Stimulated activated CD4-positive, alpha-beta T cell treated with anti-CD3 and anti-CD28 coated beads, Interleukin-4, amount 100 ng/mL, for 4 hours (primary cell): ENCODE measurements at places on chromosomes 2 and 18.

DNA sequence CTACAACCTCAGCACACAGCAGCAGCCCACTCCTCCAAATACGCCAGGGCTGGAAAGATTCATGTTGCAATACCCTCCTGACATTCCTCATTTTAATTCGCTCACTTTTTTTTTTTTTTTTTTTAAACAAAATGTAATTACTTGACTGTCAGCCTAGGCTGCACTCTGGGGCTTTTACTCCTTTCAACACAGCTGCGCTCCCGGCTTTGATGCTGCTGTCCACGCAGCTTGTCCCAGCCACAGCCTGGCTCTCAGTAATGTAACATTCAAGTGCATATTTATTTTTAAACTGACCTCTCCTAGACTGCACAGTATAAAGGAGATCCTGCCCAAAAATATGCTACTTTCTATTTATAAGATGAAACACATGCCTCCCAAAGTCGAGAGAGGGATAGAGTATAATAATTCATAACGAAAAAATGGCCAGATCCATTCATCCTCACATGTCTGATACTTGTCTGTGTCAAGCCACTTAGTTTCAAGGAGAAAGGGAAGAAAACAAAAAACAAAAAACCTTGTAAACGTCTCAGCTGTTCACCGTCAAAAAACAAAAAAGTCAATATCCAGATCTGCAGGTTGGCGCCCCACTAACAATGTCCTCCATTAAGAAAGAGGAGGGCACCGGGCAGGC is 949 bp downstream of the CDC42EP3 start:
- no peak for DNase-seq

DNA sequence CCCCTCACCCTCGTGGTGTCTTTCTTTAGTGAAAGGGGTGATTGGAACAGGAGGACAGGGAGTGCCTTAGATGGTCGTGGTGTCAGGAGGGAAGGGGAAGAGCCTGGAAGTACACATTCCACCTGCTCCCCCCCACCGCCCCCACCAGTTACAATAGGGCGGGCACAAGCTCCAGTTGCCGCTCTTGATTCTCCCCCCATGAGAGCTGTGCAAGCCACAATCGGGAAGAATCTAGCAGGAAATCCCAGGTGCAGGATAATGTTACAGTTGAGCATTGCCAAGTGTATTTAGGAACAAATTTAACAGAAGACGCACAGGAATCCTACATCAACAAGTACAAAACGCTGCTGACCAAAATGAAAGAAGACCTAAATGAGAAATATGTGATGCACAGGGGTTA is 73.6 kb downstream of the ASAP2 start:
- DNase-seq: no peak

DNA sequence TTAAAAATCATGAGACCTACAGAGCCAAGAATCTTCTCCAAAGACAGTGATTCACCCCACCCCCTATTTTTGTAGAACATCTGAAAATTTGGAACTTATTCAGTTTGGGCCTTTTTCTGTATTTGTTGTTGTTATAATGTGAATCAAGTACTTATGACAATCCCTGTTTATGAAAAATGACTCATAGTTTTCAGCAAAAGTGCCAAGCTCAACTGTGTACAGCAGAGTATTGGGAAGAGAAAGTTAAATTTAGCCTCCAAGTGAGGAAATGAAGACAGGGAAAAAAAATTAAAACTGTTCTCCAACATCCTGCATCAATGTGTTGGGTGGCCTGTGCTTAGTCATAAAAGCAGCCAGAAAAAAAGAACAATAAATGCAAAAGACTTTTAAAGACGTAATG is 46.2 kb downstream of the LRATD1 start:
- DNase-seq: no peak

GRCh38 chr2:97994476-97994875 is 1.3 kb downstream of the TMEM131 start:
- no peak for DNase-seq

DNA sequence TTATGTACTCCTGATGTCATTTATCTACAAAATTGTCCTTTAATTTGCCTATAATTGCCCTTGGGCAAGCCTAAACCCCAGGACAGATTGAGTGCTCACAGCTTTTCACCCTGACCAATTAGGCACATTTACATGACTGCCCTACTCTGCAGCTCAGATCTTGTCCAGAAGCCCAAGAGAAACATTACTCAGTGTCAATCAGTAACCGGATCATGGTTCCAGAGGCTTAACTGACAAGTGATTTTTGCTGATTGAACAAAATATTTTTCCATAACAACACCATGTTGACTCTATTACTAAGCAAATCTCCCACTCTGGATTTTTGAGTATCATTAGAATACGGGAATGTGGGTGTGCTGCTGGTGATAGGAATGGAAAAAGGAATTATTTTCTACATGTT is 465.4 kb upstream of the TNP1 start:
- DNase-seq: no peak

DNA sequence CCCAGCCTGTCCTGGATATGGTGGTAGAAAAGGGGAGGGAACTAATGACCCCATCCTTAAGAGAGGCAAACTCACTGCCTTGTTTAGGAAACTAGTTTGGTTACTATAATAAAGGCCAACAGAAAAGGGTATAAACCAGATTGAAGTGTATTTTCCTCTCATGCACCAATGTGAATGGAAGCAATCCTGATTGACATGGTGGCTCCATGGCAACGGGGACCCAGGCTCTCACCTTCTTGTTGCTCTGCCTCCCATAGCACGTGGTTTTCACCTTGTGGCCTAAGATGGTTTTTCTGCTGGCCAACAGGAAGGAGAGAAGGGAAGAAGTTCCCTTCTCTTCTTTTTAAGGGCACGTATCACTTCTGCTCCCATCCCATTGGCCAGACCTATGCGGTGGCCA is 67.3 kb upstream of the NRP2 start:
- DNase-seq: no peak

DNA sequence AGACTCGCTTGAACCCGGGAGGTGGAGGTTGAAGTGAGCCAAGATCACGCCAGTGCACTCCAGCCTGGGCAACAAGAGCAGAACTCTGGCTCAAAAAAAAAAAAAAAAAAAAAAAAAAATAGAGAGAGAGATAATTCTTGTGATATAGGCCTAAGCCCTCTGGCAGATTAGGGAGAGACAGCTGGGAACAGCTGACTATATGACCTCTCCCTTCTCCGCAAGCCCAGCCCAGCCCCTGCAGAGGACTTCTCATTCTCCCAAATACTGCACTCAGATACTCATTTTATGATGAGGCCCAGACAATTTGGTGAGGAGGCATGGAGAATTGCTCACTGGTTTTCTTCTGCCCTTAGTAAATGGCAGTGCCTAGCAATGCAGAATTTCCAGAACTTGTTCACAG is 262.0 kb downstream of the HAUS1 start:
- DNase-seq: no peak

- no peak for DNase-seq
Measured at GRCh38 chr2:186632417-186632816, 42.6 kb downstream of the ITGAV start.

GRCh38 chr18:51020536-51020935 is 9.5 kb upstream of the SMAD4 start:
- no peak for DNase-seq

DNA sequence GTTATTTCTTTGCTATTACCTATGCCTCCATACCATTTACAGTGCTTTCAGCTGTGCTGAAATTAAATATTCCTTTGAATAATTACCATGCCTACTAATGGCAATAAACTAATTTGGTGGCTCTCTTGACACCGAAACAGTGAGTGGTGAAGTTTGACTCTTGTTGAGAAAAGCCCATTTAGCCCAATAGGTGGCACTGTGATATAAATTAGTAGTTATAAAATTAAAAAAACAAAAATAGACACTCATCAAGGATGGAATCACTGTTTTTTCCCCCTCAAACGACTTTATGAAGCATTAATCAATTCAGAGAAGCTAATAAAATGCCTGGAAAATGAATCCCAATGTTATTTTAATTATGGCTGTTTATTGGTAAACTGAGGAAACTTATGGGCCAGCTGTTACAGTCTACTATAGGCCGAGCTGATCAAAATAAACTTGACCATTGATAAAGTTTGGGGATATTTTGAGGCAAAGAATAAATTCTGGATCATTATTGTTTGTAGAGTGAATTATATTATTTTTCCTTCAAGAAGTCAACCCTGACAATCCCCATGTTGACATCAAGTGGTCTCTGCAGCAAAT is 339.6 kb downstream of the TRIB2 start:
- no peak for DNase-seq

GRCh38 chr18:48841381-48842258 is 109.1 kb downstream of the SMAD7 start:
- DNase-seq: no peak

DNA sequence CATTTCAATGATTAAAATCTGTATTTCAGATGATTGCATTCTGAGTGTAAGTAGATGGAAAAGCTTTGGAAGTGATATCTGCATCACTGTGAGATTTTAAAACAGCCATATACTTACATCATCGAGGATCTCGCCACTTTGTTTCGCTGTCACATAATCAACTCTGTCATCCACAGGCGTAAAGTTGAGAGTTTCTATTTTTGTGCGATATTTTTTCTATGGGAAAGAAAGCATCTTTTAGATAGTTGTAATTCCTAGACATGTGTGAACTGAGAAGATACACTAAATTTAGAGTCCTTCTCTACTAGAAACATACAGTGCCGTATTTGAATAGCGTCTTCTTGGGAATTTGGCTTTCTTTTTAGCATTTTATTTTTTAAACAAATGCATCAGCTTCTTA is 158.8 kb downstream of the RIF1 start:
- no peak for DNase-seq

- DNase-seq: no peak
Measured at GRCh38 chr2:53516650-53517049, 251.0 kb upstream of the CHAC2 start.
